ENCODE measurements at places on chromosomes 2 and 18.

GRCh38 chr18:48371854-48372602 is 37.2 kb downstream of the ZBTB7C start:
- DNase-seq, result no peak

- no peak for DNase-seq
Measured at GRCh38 chr2:30149513-30149912, 2.7 kb downstream of the YPEL5 start.

DNA sequence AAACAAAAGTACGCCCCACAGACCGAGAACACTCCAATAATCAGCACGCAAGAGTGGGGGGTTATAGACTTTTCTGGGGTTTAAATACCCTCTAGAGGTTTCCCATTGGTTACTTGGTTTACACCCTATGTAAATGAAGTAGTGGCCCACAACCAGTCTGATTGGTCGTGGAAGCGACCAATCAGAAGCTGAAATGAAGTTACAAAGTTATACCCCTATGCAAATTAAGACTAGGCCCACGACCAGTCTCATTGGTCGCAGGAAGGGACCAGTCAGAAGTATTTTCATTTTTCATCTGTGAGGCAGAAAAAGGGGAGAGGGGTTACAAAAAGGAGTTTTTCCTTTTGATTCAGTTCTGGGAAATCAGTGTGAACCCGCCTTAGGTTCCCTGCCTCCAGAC is 55.3 kb upstream of the YWHAQ start:
- no peak for DNase-seq

DNA sequence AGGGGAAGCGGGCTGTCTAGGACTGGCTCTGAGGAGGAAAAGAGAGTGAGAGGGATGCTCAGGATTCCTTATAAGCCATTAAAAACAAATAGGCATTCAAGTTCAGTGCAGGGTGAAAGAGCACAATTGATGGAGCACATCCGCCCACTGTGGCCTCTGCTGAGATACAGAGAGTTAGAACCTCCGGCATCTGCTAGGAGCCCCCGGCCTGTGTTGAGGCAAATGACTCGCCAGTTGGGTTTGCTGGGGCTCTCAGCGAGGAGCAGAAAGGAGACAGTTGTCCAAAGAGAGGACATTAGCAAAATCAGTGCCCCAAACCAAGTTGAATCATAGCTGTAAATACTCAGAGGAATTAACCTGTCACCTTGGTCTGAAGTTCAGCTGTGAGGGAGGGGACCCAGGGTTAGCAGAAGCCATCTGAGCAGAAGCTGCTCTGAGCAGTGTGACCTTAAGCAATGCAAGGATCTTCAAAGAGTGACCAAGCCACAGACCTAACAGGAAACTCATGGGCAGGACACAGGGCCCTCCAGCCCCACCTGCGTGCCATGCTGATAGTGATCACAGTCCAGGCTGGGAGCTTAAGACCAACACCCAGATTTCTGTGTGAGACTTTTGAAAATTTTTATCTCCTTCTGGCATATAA is 23.3 kb upstream of the IL18RAP start:
- DNase-seq, result no peak

DNA sequence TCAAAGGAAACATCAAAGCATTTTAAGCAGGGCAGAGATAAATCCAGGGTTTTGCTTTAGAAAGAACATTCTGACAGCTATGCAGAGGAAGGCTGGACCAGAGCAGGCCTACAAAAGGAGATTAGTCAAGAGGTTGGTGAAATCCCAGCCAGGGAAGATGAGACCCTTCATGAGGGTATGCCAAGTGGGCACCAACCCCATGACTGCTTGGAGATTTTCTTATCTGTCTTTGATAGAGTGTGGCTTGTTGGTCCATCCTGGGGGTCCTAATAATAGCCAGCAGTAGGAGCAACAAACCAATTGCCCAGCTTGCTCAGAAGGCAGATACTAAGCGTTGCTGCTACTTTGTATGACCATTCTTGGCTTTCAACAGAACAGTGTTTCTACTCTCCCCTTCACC is 895.4 kb downstream of the EPHA4 start:
- DNase-seq, result no peak

GRCh38 chr2:182208421-182208820 is 218.4 kb downstream of the PDE1A start:
- DNase-seq, result no peak

- no peak for DNase-seq
Measured at GRCh38 chr2:65255356-65255755, 27.7 kb downstream of the ACTR2 start.

DNA sequence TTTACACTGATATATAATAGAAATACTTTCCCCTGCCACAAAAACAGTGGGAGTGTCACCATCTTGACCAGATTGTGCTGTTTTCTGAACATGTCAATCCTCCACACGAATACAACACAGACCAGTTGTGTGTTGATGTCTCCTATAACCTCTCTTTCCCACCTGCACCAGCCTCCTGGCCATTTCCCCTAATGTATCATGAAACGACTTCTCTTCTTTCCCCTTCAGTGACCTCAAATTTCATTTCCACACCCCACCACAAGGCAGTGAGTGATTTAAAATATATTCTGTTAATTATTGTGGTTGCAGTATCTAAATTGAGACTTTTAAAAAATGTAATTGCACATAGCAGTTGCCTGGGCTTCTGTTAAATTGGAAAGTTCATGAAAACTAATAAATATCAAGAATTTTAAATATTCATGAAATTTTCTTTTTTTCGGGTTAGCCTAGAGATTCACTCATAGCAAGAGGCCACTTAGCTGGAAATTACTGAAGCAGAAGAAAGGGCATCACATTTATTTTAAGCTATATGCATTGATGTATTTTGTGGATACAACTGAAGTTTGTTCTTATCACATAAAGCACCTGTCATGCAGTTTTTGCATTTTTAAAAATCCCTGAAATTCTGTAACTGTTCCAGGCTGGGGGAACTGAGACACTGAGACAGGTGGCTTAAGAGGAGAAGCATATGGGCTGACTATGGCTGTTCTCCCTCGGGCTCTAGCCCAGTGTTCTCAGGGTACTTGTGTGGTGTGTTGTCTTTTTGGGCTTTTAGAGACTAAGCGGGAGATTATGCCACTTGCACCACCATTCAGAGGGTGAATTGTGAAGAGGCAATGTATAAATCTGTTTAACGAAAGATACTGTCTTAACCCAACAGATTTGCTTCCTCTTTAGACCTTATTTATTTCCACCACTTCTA is 15.9 kb downstream of the FAM171B start:
- DNase-seq, result no peak

- no peak for DNase-seq
Measured at GRCh38 chr18:55425698-55426097, 162.3 kb downstream of the TCF4 start.

DNA sequence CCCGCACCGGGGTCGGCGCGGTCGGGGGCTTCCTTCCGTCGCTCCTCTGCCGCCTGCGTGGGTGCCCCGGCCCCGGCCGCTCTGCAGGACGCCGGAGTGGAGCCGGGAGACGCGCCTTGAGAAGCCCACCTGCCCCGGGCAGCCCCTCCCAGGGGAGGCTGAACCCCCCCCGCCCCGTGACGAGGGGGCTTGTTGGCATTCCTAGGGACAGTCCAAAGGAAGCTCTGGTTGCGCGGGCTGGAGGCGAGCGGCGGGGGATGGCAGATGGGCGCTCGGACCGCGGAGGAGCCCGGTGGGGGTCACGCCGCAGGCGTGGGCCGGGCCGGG is 133.5 kb upstream of the MGAT5 start:
- peak; percentile 68 for DNase-seq

- DNase-seq, result no peak
Measured at GRCh38 chr2:189466656-189467055, 25.4 kb downstream of the WDR75 start.

GRCh38 chr2:164722616-164723338 is 101.5 kb upstream of the GRB14 start:
- no peak for DNase-seq

- DNase-seq, result no peak
Measured at GRCh38 chr2:64548761-64549160, 24.6 kb downstream of the AFTPH start.

GRCh38 chr2:60230037-60230436 is 323.4 kb downstream of the BCL11A start:
- no peak for DNase-seq

- DNase-seq, result no peak
Measured at GRCh38 chr18:78207942-78208341, 771.7 kb upstream of the SALL3 start.

DNA sequence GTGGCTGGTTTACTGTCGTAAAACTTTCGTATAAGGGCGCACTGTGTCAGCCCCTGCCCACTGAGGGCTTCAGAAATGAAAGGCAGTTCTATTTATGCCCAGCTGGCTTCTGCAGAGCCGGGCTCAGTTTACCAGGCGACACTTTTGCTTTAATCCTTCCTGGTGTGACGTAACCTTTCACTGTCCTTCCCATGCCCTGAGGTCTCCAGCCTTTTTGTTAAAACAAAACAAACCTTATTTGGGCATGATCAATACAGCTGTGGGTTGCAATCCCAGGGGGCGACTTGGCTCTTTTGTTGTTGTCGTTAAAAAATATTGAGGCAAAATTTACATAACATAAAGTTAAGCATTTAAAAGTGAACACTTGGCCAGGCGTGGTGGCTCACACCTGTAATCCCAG is 85.3 kb downstream of the AGAP1 start:
- no peak for DNase-seq

DNA sequence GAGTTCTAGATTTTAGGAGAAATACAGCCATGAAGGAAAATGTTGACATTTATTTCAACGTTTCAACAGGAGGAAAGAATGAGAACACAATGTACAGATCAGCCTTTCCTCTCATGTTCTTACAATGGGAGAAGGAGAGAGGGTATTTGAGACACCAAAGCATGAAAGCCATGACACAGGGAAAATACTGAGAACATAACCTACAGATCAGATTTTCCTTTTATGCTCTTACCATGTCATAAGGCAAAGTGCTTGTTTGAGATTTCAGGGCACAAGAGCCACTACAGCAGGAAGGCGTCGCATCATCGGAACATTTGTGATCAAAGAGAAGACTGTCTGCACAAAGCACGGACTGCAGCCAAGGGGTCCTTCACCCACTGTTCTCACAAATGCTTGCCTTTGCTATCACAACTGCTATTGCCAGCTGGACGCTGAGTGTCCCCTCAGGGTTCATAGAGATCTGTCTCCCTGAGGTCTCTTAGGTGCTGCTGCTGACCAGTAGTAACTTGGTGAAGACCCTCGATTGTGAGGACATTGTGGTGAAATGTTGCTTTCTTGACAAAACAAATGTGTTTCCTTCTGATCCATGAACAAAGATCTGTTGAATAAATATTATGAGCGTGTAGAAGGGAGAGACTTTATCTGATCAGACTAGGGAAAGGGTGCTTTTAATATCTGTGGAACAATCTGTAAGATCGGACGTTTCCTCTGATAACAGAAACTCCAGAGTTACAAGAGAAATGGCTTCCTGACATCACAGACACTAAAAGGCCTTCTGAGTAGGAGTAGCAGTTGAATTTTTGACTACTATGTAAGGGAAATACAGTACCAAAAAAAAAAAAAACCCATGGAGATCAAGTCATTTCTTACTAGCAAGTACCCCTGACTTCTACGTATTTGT is 6.4 kb upstream of the IL1RL1 start:
- no peak for DNase-seq

- no peak for DNase-seq
Measured at GRCh38 chr18:40523287-40523686, 1431.7 kb upstream of the PIK3C3 start.

GRCh38 chr2:108139521-108139920 is 100.2 kb upstream of the SULT1C3 start:
- DNase-seq, result no peak

GRCh38 chr2:239438368-239438767 is 37.5 kb upstream of the HDAC4 start:
- no peak for DNase-seq

DNA sequence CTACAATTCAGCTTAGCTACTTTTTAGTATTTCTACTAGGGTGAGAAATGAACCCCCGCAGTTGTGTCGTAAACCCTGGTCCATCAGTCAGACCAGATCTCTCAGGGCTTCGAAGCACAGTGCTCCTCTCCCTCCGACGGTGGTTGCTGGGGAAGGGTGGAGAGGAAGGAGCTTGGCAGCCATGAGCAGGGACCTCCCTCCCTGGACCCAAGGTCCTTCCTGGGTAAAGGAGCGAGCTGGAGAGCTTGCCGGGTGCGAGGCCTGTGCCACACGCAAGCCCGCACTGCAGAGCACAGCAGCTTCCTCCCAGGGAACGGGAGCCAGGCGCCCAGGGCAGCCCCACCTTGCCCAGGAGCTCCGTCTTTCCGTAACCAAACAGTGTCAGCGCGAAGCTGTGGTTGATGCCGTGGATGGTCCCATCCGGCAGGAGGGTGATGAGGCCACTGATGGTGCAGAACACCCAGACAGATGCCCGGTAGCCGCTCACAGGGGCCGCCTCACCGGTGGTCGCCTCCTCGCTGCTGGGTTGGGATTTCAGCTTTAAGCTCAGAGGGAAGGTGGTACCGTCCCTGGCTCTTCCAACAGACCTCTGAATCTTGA is 12.5 kb downstream of the PASK start:
- DNase-seq, result no peak

DNA sequence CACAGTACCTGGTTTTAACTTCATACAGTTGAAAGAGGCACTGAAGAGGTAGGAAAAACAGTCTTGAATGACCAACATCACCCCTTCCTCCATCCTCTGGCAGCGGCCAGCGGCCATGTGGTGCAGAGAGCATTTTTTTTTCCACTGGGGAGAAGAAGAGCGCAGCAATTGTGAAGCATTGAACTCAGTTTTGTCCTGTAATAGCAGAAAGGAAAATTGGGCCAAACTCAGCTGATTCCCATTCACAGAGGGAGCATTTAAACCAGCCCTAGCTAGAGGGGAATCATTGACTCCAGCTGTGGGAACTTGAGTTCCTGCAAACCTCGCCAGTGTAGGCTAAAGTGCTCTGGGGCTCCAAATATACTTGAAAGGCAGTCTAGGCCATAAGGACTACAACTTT is 316.6 kb upstream of the CHST9 start:
- peak; percentile 39 for DNase-seq

DNA sequence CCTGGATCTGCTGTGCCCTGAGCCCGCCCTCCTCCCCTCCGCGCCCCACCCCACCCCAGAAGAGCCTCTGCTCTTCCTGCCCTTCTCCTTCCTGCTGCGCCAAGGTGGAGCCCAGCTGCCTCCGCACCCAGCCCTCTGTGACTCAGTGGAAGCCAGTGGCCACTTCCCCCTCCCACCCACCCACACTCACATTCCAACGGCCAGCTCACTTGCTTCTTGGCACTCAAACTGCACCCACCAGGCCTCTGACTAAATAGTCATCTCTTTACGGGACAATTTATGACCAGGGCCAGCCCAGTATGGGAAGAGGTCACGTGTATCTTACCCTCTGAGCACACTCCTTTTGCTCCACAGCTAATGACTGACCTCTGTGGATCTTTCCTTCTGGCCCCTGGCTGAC is 150.4 kb upstream of the SLC1A4 start:
- no peak for DNase-seq

DNA sequence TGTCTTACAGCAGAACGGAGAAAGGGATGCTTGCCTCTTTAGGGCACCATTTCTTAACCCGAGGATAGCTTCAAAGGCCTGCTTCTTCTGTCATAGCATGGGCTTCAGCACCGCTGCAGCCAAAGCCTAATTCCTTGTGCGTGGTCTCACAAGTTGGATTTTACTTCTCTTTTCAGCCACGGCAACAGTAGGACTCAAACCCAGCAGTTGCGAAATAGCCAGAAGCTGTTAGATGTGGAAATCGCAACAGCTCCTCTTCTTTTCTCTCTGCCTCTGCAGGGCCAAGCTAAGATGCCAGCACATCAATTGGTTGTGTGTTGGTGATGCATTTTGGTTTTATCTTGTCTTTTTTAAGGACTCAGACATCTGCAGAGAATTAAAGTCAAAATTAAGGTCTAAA is 3.1 kb downstream of the NRXN1 start:
- no peak for DNase-seq

GRCh38 chr2:240432820-240433801 is 2.4 kb upstream of the GPC1 start:
- DNase-seq, result peak; percentile 20

Data from left hindlimb (tissue), 1 donor.